Fibroblast of lung (primary cell): ENCODE measurements at places on chromosomes 11 and 22.

- peak; percentile 35 for DNase-seq
Measured at GRCh38 chr11:3022300-3022967, 30.3 kb upstream of the NAP1L4 start.

GRCh38 chr11:18065572-18065971 lies 19.5 kb upstream of the TPH1 start:
- no peak for DNase-seq

DNA sequence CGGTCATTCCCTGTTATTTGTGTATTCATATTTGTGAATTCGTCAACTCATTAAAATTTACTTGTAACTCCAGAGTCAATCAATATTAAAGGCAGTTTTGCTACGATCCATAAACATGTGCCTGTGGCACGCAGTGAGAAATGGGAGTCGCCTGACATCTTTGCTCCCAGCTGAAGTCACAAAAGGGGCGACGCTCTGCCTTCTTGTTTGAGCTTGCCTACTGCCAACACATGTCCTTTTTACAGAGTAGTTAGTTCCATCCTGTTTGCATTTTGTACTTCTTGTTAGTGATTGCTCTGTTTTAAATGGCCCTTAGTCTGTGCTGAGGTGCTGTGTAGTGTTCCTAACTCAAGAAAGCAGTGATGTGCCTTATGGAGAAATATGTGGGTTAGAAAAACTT lies 305.3 kb downstream of the ETS1 start:
- DNase-seq = no peak

DNA sequence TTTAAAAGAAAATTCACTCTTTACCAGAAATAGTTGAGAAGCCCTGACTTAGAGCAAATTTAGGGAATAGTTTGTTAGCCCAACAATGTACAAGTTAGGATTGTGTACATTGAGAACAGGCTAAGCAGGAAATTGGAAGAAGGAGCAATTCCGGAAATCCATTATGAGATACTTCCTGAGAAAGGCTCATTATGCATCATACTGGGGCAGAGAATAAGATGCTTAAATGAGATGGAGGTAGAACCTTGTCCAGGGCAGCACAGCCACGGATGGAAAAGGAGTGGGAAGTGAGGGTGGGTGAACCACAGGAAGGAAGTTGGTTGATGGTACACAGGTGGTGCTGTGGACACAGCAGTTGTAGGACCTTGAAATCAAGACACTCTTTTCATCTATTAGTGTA lies 180.2 kb downstream of the PGR start:
- no peak for DNase-seq

DNA sequence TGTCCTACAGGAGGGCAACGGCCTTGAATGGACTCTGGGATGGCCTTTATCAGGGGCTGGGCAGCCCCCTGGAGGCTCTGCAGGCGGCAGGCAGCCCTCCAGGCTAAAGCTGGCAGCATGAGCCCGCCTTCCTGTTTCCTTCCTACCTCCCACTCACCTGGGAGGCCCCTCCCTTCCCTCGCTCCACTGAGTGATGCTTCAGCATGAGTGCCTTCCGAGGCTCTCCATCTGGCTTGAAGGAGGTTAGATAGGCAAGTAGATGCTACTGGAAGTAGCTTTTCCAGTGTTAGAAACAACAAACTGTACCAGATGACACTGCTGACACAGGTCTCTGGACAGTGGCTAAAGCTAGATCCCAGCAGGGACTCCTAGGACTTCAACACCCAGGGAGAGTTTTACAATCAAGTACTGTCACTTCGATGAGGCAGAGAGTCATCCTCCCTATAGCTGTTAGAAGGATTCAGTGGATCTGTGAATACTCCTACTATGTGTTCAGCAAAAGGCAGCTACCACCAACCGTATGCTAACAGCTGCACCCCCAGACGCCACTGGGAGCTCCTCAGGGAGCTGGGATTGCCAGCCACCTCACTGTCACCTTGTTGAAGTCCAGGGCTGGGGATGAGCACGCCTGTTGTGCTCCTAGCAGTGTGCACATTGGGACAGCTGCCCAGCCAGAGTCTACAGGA lies 4.1 kb upstream of the SLC25A1 start:
- DNase-seq = no peak

DNA sequence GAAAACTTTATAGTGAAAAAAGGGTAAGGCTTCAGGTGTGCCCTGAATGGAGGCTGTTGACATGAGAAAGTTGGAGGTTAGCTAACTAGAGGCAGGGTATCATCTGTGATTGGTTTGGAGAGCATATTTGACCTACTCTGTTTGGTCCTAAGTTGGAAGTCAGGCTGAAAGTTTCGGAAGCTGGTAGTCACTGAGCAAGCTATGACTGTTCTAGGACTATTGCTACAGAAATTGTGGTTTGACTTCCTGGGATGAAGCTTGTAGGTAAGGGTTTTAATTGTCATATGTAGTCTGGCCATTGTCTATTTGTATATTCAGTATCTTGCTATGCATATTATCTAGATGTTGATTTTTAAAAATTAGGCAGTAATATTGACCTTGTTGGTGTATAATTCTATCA lies 565.0 kb downstream of the TMEM135 start:
- DNase-seq = no peak

- DNase-seq = peak; percentile 82
Measured at GRCh38 chr11:72969894-72970335, 155.7 kb downstream of the ATG16L2 start.

- DNase-seq = peak; percentile 32
Measured at GRCh38 chr11:93738647-93739081, 2.6 kb downstream of the TAF1D start.

GRCh38 chr11:118527109-118527508 lies at the start of gene TTC36:
Gene TTC36 (plus strand): TSS chr11:118527474. CDS start chr11:118527495, 21 bp downstream.
- DNase-seq = no peak

DNA sequence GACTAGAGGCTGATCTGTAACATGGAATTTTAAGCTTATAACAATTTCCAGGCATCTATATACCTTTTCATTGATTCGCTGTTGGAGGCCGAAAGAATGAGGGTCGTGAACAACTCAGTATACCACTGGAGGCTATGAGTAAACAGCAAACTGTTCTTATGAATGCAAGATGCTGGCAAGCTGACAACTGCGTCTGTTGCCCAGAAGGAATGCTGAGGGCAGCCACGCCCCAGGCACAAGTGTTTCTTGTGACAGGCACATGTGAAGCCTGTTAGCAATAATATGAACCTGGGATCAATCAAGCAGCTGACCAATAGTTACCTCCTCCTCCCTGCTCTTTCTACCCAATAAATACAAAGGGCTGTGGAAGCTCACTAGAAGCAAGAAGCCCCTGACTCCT lies 15.3 kb downstream of the RTCB start:
- no peak for DNase-seq

DNA sequence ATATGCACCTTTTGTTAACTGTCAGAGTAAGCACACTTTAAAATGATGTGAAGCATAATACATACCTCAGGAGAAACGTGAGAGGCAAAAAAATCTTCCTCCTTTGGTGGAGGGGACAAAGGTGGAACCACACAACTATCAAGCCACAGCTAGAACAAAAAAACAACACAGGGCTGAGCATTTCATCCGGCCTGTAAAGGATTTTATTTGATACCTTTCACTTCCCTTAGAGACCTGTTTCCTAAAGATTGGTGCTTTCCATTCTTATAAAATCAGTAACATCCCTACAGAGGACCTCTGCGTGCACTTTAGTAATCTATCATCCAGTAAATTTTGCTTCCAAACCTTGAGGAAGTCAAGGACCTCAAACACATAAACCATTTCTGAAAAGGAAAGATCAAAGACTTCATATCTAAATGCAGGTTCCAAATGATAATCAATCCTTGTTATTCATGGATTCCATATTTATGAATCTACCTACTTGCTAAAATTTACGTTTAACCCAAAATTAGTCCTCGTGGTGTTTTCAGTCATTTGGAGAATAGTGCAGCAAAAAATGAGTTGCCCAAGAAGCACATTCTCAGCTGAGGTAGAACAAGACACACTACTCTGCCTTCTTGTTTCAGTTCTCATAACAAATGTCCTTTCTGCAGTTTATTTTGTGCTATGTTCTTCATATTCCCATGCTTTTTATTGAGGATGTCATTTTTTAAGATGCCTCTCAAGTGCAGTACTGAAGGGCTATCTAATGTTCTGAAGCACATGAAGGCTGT lies 22.7 kb downstream of the ARFGAP3 start:
- no peak for DNase-seq

DNA sequence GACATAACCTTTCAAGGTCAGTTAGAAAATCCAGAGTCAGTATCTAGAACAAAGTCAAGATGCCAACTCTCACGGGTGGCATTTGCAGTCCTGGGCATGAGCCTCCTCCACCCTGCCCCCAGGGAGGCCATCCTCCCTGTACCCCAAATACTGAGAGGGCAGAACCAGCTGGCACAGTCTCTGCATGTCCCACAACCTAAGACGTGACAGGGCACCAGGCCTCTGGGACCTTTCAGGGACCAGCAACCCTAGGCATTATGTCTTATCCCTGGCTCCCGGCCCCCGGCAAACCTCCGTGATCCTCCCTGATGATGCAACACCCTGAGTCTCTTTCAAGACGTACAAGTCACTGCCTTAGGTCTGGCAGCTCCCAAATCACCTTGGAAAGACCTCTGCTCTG lies 2.0 kb downstream of the MB start:
- peak; percentile 19 for DNase-seq

DNA sequence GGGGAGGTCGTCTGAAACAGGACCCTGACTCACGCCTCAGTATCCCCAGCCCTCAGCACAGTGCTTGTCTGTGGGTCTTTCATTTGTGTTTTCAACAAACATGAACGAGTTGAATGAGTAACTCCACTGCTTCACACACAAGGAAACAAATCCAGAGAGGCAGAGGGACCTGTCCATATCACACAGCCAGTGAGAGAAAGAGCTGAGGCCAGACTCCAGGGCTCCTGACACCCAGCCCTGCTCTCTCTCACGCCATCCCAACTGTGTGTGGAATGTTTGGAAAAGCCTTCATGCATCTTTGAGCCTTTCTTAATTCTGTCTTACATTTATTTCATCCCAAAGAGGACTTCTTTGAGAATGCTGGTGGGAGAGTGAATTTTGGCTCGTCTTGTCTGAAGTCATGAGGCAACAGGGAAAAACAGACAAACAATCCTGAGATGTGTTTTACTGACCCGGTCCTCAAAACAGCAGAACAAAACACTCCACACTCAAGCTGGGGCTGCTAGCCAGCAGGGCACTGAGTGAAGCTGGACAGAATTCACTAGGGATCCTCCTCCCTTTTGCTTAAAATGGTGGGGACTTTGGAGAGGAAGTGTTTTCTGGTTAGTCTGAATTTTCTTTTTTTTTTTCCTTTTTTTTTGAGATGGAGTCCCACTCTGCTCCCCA lies 19.7 kb upstream of the ALG8 start:
- no peak for DNase-seq

DNA sequence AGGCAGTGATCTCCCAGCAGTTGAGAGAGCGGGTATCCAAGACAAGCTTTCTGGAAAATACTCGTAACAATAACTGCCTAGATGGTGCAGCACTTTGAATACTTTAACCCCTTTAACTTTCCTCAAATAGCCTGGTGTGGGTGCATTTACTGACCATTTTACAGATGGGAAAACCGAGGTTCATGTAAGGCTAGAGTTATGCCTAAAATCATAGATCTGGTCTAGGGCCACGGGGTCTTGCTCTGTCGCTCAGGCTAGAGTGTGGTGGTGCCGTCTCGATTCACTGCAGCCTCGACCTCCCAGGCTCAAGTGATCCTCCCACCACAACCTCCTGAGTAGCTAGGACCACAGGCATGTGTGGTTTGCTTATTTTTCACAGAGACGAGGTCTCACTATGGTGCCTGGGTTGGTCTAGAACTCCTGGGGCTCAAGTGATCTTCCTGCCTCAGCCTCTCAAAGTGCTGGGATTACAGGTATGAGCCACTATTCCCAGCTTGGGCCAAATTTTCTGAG lies 269.2 kb upstream of the SYN3 start:
- no peak for DNase-seq

GRCh38 chr11:35337136-35337913 lies 82.0 kb downstream of the SLC1A2 start:
- DNase-seq = peak; percentile 97

DNA sequence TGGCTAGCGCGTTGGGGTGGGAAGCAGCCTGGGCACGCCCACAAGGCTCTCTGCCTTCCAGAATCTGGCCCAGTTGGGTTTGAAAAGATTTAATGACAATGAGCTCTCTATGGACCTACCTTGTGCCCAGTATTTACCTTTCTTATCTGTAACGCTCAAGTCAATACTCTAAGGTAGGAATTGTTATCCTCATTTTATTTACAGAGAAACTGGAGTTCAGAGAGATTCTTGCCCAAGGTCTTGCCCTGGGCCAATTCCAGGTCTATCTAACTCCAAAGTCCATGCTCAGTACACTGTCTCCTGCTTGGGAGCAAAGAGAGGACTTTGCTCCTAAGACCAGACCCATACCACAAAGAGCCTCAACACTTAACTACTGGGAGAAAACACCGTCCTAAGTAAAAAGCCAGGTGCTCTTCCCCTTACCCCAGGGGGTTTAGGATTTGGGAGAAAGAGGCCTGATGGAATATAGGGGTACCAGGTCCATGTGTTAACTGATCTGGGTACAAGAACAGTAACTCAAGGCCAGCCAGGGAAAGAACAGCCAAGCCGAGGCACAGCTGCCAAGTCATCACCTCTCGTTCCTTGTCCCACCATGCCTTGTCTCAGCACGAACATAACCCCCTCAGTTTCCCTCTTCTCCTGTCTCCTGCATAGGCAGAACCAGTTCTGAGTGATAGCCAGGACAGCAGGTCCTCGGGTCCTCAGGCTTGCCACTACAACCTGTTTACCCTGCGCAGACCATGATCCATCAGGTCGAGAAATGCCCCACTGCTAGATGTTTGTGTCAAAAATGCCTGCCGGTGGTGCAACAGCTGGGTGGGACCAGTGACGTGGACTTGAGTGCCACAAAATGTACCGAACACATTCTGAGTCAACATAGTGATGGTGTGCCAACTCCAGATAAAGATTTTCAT lies 14.6 kb downstream of the APOA4 start:
- DNase-seq = no peak

GRCh38 chr22:38335077-38335476 lies 17.8 kb upstream of the CSNK1E start:
- DNase-seq = peak; percentile 46

- no peak for DNase-seq
Measured at GRCh38 chr11:43690929-43691725, 10.6 kb downstream of the HSD17B12 start.

DNA sequence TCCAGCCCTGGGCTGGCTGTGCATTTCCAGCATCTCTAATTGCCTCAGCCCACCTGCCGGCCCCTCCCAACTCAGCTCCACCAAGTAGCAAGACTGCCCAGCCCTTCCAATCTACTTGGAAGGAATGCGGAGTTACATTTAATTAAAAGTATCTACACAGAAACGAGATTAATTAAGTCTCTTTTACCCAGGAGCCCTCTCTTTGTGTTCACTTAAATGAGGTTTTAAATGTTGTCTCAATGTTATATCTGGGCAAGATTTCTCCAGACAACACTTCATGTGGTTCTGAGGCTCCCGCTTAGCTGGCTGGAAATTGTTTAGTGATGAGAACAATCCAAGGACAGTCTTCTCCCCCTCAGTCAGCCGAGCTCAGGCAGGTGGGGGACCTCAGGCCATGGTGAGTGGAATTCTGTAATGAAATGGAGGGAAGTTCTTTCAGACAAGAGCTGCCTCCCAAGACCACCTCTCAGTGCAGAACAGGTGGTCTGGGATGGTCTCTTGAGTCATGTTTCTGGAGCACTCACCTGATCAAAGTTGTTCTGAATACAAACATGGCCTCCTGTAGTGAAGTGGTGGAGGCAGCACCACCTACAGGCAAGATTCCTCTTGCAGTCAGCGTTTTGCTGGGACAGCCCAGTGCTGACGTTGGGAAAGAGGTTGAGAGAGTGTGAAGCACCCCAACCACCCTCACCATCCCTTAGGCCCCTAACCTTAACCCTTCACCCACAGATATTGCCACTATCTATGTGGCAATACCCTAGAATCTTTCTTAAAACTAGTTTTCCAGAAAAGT lies 371.6 kb downstream of the CADM1 start:
- no peak for DNase-seq
